ENCODE measurements at places on chromosomes 1 and 21.

GRCh38 chr1:32816676-32817158 is 441 bp downstream of the YARS1 start:
- peak; percentile 45 for DNase-seq

DNA sequence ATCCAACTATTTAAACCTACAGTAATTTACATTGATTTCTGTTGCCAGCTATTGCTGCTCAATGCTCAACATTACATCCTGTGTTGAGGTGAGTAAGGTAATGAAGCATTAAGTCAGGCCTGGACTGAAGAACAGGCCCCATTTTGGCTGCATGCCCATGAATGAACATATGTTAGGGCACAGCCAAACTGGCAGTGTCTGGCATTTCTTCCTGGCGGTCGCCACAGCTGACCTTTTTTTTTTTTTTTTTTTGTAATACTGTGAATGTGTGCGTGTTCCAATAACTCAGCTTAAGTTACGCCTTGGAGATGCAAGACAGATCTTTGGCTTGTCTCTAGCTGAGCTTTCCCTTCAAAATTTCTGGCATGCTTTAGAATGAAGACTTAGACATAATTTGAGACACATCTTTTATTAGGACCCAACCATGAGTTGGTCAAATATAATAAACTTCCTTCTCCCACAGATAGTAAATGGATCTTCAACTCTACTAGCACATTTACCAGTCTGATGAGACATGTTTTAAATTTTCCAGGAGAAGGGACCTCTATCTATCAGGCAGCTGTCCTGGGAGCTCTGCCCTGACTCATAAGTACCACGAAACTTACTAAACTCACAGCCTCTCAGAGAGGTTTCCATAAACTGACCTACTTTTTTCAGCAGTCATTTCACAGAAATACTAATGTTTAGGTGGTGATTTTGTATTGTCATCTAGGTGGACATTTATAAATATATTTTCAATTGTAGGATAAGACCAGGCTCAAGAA is 341.1 kb upstream of the RUNX1 start:
- peak; percentile 25 for DNase-seq

GRCh38 chr1:32830092-32830852 is 12.8 kb downstream of the S100PBP start:
- DNase-seq: no peak

DNA sequence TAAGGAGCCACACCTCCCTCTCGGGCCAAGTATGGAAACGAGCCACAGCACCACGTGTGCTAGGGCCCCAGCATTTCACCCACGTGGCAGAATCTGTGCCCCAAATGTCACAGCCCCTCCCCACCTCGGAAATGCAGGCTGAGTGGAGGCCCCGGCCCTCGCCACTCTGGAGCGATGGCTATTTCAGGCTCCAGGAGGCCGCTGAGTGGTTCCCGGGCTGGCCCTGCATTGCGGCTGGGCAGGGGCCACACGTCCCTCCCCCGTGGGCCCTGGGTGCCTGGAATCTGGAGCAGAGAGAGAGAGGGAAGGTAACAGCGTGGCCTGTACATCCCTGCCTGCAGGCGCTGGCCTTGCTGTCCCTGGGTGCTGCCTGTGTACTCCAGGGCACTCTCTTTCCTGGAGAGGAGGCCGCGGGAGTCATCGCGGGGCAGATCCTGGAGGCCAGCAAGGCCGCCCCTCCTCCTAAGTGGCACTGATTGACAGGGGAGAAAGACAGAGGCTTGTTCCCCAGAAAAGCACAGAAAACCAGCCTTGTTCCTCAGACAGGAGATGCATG is 68.0 kb upstream of the TRAPPC10 start:
- DNase-seq: no peak

- no peak for DNase-seq
Observed at GRCh38 chr1:55527831-55528230, 312.7 kb upstream of the USP24 start.

- no peak for DNase-seq
Observed at GRCh38 chr1:205012391-205013140, 30.4 kb upstream of the CNTN2 start.

- DNase-seq: no peak
Observed at GRCh38 chr1:19189270-19189669, 20.8 kb downstream of the UBR4 start.

- no peak for DNase-seq
Observed at GRCh38 chr1:113891631-113892220, 4.3 kb upstream of the BCL2L15 start.

DNA sequence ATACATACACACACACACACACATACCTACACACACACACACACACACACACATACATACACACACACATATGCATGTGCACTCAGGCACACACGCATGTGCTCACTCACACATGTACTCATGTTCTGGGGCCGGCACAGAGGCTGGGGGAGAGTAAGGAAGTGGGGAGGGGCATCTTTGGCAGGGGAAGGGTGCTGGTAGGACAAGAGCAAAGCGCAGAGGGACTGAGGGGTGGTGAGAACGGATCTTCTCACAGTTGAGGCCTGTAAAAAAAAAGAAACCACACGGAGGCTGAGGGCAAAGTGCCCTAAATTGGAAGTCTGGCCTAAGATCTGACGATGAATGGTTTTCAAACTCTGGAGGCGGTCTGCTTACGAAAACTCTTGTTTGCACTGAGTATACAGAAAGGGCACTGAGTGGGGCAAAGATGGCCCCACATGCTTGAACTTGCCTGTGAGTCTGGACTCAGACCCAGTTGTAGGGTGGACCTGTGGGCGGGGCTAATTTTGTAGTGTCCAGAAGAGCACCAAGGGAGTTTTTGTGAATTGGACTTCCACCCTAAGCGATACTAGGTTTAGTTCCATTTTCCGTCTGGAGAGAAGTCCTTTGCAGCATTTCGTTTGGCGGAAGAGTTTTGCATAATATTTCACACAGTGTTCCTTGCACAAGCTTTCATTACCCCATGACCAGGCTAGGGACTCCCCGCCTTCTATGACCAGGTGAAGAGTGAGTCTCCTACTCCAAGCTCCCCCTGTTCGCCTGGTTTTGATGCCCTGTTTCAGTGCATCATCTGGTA is 79.3 kb upstream of the LYST start:
- no peak for DNase-seq

DNA sequence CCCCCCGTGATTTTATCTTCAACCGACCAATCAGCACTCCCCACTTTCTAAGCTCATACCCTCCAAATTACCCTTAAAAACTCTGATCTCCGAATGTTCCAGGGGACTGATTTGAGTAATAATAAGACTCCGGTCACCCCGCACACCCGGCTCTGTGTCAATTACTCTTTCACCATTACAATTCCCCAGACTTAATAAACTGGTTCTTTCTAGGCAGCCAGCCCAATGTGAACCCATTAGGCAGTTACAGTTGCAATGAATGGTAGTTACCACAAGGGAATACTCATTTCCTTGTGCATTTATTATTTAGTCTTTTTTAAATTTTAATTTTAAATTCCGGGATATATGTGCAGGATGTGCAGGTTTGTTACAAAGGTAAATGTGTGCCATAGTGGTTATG is 177.9 kb downstream of the HFM1 start:
- DNase-seq: no peak

GRCh38 chr21:27569091-27569490 is 602.2 kb upstream of the ADAMTS5 start:
- peak; percentile 49 for DNase-seq

DNA sequence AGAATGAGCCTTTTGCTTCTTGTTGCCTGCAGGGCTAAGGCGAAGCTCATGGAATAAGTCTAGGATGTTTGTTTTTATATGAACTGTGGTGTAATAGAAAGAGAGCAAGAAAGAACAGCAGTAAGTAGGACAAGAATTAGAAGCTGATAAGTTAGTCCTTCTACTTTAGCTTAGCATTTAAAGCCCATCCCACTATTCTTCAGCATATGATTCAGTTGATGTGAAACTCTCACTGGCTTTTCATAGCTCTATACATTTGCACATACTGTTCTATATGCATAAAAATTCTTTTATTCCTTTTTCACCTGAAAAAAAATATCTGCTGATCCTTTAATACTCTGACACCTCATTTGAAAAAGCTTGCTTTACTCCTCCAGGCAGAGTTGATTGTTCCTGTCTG is 712.0 kb downstream of the USP25 start:
- no peak for DNase-seq

DNA sequence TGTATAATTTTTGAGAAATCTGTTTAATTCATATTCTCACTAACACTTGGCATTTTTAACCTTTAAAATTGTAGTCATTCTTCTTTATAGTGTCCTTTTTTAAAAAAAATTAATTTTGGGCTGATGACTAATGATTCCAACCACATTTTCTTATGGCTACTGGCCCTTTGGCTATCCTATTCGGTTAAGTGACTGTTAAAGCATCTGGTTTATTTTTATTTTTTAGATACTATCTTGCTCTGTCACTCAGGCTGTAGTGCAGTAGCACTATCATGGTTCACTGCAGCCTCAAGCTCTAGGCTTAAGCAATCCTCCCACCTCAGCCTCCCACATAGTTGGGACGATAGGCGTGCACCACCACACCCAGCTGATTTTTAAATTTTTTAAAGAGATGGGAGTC is 723.2 kb upstream of the CXADR start:
- DNase-seq: peak; percentile 37

DNA sequence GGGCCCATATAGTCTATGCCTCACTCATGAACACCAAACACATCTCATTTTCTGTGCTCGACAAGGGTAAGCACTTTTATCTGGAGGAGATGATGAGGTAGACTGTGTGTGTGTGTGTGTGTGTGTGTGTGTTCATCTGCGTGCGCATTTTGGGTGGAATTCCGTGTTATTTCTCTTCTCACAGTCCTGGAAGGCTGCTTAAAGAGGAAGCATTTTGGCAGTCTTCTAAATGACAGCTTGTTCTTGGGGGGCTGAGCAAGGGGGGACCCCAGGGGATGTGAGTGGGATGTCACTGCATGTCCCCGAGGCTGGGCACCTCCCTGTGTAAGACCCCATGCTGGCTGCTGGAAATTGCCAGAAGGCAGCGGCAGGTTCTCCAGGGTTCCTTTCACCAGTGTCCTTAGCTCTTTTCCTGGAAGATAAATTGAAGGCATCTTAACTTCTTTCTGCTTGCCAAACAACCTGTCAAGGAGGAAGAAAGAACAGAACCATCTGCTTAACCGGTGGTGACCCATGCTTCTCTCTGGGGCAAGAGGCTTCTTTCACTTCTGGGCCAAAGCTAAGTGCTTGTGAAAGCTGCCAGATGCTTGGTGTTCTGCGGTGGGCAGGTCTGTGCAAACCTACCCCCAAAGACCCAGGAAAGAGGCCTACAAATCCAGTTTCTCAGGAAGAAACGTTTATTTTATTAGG is 9.9 kb upstream of the RD3 start:
- no peak for DNase-seq

DNA sequence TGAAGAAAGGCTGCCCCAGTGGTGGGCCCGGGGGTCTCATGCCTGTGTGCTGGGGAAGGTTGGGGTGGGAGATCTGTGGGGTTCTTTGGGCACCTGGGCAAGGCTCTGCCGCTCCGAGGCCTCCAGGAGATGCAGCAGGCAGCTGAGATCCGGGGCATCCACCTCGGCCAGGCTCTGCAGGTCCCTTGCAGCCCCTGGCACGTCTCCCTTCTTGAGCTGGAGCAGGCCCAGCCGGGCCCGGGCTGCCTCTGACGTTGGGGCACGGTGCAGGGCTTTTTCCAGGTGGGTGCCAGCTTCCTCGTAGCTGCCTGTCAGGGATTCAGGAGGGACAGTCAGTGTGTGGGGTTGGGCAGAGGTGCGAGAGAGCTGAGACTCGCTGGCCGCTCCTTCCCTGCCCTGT is 11.4 kb upstream of the MMEL1 start:
- DNase-seq: no peak

DNA sequence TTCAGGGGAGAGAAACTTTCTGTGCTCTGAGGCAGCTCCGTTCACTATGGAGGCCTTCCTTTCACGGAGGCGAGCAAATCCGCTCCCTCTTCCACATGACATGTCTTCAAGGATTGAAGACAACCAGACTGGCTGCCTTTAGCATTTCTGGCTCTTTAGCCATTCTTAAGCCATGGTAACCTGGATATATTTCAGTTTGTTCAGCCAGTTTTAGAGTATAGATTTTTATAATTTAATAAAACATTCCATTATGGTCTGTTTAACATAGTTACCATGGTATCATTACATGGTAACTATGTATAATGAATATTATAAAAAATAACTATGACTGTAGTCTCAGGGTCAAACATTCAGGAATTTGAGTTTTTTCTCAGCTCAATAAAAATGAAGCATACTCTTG is 54.2 kb upstream of the NFIA start:
- no peak for DNase-seq

- DNase-seq: no peak
Observed at GRCh38 chr1:143653429-143653802, 318.4 kb downstream of the FAM72C start.

- no peak for DNase-seq
Observed at GRCh38 chr1:246281639-246282038, 225.4 kb downstream of the SMYD3 start.

DNA sequence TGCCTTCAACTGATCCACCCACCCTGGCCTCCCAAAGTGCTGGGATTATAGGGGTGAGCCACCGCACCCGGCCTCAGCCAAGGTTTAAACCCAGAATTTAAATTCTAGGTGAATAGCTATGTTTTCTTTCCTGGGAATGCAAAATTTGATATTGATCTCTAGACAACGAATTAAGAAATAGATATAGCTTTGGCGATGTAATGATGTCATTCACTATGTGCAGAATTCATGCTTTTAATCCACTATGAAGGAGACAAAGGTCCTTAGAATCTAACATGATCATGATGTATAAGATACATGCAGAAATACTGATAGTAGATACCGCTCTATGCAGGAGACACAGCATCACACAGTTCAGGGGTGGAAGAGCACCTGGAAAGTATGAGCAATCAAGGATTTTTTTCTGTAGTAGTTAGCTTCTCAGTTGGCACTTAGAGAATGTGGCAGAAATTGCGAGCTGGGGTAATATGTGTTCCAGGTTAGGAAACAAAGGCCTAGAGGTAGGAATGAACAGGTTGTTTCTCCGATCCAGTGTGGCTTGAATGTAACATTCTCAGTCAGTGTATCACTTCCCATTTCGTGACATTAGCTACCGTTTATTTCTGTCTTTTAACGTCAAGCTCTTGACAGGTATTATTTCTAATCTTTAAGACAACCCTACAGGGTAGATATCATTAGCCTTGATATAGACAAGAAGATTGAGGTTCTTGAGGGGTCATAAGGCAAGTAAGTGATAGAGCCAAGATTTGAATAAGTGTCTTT is 3.0 kb upstream of the CEP350 start:
- DNase-seq: no peak

- DNase-seq: no peak
Observed at GRCh38 chr21:24118738-24119459, 1488.4 kb downstream of the MRPL39 start.

- no peak for DNase-seq
Observed at GRCh38 chr1:47906009-47906432, 91.2 kb downstream of the TRABD2B start.

DNA sequence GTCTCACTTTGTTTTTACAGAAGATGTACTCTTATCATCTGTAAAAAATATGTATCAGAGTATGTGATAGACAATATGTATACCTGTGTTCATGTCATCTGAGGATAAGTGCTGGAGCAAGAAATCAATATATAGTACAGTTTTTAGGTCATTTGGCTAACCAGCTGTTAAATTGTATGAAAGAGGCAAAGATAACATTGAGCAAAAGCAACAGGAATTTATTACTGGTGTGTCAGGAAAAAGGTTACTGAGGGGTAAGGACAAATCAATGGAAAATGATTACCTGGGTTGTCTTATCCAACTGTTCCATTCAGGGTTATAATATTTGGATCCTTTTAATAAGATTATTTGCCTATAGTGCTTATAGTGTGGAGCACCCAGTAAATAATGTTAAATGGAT is 4.9 kb downstream of the HIPK1 start:
- no peak for DNase-seq
